ENCODE measurements at places on chromosomes 6 and 20.

GRCh38 chr6:155378724-155379123, 64.4 kb upstream of the TFB1M start:
- no peak for DNase-seq

DNA sequence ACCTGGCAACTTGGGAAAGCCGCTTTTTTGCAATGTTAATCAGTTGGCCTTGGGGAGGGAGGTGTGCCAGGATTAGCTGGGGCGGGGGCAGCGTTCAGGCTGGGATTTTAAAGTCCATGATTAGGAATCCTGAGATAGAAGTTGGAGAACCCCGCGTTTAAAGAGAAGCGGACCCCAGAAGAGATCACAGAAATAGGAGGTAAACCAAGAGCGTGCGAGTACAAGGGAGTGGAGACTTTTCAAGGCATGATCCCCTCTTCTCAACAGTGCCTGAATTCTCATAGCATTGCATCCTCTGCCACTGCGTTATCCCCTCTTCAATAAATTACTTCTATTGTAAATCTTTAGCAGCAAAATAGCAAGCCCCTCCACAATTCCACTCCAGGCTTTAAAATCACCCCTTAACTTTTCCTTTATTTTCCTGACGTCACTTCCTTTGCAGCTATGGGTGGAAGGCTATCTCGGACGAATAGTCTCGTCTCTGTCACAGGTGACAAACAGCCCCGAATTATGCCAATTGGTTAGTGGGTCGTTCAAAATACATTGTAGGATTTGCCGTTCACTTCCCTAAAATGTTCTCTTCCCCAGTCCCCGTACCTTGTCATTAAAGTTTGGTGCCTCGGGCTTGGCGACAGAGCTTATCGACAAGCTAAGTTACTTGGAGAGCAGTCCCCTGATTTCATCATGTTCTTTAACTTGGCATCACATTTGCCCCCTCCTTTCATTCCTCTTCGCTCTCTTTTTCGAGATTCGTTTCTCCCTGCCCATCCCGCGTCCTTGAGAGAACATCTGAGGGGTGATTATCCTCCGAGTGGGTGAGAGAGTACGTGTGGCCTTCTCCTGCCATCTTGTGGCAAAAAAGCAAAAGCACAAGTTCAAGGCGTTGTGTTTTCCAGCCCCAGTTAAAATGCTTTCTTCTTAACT, 17.1 kb downstream of the OR2B2 start:
- peak; percentile 81 for DNase-seq

DNA sequence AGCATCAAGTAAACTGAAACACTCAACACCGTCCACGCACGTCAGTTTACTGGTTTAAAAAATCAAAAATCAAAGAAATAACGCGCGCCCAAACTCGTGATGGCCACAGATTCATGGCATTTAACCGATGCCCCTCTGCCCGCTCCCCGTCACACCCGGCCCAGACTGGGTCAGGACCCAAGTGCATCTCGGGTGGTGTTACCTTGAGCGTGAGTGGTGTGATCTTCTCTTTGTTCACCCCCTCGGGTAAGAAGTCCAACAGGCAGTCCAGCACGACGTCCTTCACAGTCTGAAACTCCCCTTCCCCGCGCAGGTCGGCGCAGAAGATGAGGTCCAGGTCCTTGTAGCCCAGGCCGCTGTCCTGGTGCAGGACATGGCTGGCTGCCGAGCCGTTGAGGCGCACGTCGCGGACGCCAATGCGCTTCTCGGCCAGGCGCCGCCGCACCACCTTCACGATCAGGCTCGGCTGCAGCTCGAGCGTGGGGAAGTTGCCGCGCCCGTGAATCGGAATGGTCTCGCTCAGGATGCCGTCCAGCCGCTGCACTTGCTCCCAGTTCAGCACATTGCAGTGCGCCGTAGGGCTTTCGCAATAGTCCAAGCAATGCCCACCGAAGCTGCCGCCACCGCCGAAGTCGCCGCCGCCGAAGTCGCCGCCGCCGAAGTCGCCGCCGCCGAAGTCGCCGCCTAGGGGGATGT, 945 bp downstream of the TENT5A start:
- DNase-seq: no peak

DNA sequence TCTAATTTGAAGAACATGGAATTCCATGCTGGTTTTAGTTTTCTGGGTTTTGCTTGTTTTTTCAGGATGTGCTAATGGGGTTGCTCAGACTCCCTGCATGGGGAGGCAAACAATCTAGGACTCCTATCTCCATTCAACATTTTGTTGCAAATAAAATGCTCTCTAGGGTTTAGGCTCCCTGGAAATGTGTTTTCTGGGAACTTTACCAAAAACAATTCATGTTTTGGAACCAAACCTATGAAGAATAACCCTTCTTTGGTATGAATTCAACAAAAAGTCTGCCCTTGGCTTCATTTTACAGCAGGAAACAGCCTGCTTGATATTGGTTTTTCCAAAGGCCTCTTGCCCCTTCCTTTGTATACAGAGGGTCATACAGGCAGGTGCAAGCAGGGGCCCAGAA, 217.7 kb downstream of the FOXA2 start:
- no peak for DNase-seq

GRCh38 chr6:113654396-113654795, 202.7 kb upstream of the MARCKS start:
- no peak for DNase-seq

- DNase-seq: no peak
These were observed 97.1 kb upstream of the CEP85L start for GRCh38 chr6:118748311-118749062.

DNA sequence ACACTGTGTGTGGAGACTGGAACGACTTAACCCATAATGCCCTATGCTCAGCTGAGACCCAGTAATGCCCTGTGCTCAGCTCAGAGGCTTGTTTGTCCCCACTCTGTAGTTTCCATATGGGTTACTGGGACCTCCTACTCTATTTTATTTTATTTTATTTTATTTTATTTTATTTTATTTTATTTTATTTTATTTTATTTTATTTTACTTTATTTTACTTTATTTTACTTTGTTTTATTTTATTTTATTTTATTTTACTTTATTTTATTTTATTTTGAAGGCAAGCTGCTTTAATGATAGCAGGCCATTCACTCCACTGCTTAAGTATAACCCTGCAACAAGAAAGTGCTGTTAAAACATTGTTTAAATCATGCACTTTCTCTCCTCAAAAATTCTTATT, 603.4 kb upstream of the JAG1 start:
- DNase-seq: no peak

DNA sequence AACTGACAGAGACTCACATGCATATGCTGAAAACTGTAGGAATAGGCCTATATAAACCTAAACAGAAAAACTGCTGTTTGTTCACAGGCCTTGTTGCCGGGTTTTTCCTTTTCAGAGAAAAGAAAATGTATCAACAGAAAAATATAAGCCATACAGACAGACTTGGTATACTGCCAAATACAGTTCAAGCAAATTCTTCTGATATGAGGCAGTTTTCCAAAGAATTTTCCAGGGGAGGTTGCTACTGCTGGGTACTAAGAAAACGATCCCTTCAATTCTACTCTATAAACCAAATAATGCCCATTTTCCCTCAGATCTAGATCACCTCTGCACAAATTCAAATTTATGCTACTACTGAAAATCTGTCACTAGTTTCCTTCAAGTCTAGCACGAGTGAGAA, 59.4 kb downstream of the ME1 start:
- no peak for DNase-seq

DNA sequence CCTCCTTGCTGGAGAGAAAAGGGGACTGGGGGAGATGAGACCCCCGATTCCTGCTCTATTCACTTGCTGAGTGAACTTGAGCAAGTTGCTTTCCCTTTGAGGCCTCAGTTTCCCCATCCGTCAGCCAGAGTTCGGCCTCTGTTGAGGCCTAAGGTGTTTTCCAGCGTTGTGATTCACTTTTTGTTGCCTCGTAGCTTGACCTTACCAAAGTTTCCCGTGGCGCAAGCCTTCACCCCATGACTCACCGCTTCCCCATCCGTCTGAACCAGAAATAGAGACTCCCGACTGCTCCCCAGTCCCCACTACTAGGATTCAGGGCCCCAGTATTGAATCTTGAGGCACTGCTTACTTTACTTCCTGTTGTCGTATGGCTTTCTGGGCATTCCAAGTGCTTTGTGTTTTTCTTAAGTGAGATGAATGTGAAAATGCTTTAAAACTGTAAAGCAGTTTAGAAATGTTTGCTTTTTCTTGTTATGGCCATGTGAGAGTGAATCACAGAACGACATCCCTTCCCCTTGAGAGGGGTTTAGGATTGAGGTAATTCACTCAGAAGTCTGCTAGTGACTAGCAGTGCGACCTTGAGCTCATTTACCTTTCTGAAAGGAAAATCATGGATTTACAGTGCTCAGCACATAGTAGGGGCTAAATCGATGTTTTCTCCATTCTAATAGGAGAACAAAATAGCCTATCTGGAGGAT, 1.2 kb downstream of the CHMP4B start:
- DNase-seq: peak; percentile 51

DNA sequence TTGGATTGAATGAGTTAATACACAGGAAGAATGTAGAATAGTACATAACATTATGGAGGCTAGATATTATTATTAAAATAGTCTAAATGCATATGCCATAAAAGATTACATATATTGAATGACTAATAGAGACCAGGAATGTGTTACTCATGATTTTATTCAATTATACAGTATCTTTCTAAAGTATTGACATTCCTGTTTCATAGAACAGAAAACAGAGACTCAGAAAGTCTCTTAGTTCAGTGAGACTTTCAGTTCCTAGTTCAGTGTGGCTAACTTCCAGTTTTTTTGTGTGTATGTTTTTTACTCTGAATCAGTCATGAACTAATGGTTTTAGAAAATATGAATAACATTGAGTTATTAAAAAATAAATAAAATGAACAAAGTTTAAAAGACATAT, 34.6 kb upstream of the TMEM244 start:
- DNase-seq: no peak

- no peak for DNase-seq
These were observed 32.3 kb upstream of the SLC23A2 start for GRCh38 chr20:5033566-5033965.

GRCh38 chr6:110534731-110535492, 58.5 kb upstream of the SLC22A16 start:
- no peak for DNase-seq

DNA sequence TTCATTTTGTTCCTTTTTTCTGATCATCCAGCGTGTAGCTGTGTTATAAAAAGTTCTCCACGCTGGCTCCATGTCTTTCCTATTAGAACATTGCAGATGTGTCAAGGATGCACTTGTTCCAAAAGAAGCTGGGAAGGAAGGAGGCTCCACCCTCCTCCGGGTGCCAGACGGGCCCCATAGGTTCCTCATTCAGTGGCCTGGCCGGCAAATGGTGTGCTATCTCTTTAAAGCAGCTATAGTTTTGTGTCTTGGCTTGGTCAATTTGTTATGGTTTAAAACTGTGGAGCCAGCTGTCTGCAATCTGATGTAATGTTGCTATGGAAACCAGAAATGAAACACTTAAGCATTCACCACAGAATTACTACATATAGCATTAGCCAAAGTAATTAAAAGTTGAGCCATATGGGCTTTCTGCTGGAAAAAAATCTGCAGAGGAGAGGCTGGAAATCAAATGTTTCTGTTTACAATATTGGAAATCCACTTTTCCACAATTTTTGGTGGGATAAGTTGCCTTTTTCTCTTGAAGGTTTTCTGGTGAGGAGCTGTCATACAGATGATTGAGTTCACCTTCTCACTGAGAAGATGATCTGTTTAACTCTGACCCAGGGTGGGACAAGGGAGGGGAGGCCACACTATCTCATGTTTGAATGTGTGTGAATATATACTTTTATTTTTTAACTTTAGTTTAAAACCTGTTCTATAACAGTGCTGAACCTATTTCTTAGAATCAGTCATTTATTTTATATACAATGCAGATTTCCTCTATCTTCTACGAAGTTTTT, 167.4 kb downstream of the SASH1 start:
- peak; percentile 11 for DNase-seq

DNA sequence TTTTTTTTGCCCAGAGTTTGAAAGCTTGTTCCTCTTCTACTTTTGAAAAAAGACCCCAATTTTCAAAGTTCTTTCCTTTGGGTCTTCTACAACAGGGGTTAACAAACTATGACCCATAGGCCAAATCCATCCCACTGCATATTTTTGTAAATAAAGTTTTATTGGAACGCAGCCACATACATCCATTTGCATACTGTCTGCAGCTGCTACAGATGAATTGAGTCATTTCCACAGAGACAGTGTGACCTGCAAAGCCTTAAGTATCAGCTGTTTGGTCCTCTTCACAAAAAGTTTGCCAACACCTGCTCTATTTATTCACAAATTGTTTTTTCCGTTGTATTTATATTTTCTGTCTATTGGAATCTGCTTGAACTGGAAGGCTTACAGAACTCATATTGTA, 189.2 kb downstream of the TBC1D7 start:
- DNase-seq: no peak

GRCh38 chr6:168546151-168546550, 105.2 kb downstream of the SMOC2 start:
- DNase-seq: no peak

DNA sequence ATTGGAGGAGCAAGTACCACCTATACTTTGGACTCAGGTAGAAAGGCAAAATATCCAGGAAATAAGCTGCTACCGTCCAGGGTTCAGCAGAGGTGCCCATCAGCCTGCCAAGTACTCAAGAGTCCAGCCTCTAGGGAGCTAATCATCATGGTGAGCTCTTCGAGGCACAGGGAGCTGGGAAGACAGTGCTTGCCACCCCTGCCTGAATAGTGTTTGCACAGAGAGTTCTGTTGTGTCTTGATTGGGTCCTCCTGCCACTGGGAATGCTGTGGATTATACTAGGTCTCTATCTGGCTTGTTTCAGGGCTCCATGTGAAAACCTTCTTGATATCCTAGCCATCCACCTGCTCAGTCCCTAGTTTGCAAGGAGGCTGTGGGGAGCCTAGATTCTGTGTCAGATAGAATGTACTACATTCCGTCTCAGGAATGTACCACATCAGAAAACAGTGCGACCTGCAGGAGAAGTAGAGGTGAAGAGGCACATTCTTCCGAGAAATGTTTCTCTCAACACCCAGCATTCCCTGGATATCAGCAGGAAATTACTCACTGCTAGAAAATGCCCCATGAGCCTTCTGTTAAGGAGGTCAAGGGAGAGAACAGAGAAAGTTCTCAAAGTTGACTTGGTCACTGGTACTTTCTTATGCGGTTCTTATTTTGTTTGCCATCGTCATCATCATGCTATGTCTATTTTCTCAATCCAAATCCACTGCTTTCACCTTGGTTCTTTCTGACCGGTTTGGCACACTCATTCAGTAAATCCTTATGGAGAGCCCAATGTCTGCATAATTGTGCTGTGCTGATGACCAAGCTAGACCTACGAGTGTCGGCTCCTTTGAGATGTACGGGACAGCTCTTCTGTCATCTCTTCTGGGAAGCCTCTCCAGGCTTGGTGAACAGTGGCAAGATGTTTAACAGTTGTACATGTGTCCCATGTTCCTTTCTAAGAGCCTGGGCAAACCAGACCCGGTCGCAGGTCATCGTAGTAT, 30.7 kb downstream of the PTPN1 start:
- no peak for DNase-seq

GRCh38 chr6:113277111-113277510, 580.0 kb upstream of the MARCKS start:
- DNase-seq: no peak

- peak; percentile 71 for DNase-seq
These were observed 9.0 kb downstream of the SFT2D1 start for GRCh38 chr6:166333172-166333995.

GRCh38 chr20:62129731-62130531, 7.7 kb downstream of the LSM14B start:
- DNase-seq: no peak
